ENCODE measurements at places on chromosomes 12 and 14.

DNA sequence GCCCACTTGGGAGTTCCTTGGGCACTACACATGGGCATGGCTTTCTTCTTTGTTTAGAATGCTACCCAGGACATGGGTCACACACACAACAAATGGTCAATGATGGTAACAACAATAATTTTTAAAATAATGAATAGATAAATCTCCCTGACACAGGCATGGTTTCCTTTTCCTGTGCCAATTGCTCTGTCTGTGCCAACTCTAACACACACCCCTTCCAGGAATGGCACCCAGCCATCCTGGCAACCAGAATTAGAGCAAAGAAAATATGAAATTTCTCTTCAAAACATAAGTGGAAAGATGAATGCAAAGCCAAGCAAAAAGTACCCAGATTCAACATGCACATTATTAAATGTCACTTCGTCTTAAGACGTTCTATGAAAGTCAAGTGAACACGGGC is 104.9 kb upstream of the SOX5 start:
- ATAC-seq = no peak

- ATAC-seq = no peak
Measured at GRCh38 chr14:52355526-52355925, 41.4 kb downstream of the PTGER2 start.

GRCh38 chr12:124586756-124587155 is 19.3 kb upstream of the NCOR2 start:
- no peak for ATAC-seq

GRCh38 chr14:74326369-74327152 is 21.7 kb upstream of the VRTN start:
- ATAC-seq = no peak

GRCh38 chr14:55754471-55754870 is 174.5 kb downstream of the KTN1 start:
- ATAC-seq = no peak

- peak; percentile 84 for ATAC-seq
Measured at GRCh38 chr12:103868215-103868614, 27.2 kb upstream of the NT5DC3 start.
